ENCODE measurements at places on chromosomes 4 and X. TPM values are rescaled to one million over a fixed set of nuclear protein-coding genes. Genes with fewer than 3 reads are reported as not detected.

CLTRN gene
- total RNA-seq = under 0.01 TPM

CT47B1 gene
- not detected for total RNA-seq

DCAF4L1 gene
- total RNA-seq = 0.17 TPM

NOX1 gene
- not detected for total RNA-seq

GATA1 gene
- not detected for total RNA-seq

HOPX gene
- total RNA-seq = not detected

MPP1 gene
- 25.3 TPM for total RNA-seq

CTAG2 gene
- total RNA-seq = not detected

KCNE5 gene
- total RNA-seq = not detected

Data from dermis lymphatic vessel endothelial cell (primary cell).